ENCODE measurements at places on chromosomes 2 and 18.

GRCh38 chr2:104420420-104420819, 433.5 kb upstream of the POU3F3 start:
- DNase-seq, result no peak

GRCh38 chr2:26454561-26455001, 23.3 kb downstream of the OTOF start:
- DNase-seq, result no peak

DNA sequence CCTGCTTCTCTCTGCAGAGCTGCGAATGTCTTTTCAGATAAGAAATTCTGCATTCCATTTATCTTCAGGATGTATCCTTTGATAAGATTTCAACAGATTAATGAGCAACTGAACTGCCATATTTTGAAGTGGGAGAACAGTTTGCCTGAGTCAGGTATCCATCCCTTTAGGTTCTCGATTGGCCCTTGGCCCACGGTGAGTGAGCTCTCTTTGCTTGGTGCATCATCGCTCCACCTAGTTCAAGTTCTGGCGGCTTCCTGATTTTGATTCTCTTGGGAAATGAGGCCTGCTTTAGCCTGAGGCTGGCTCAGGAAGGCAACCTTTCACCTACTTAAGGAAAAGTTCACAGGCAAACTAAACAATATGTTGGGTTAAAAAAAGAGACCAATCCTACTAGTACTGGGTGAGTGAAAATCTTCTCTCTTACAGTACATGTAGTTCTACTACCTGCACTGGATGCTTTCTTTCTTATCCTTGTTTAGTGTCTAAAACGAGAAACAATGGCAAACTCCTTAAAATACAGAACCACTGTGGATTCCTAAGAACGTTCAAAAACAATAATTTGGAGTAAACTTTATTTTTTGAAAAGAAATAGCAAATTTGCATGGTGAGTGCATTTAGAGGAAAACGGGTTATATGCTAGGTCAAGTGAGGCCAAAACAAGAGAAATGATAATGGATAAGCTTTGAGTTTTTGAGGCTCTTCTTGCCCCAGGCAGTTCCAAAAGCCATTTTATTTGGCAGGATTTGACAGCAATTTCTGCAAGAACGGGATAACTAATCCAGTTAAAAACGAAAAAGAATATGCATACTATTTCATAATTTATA, 837 bp upstream of the ACSL3 start:
- no peak for DNase-seq

GRCh38 chr2:80896576-80896975, 592.0 kb upstream of the LRRTM1 start:
- no peak for DNase-seq

DNA sequence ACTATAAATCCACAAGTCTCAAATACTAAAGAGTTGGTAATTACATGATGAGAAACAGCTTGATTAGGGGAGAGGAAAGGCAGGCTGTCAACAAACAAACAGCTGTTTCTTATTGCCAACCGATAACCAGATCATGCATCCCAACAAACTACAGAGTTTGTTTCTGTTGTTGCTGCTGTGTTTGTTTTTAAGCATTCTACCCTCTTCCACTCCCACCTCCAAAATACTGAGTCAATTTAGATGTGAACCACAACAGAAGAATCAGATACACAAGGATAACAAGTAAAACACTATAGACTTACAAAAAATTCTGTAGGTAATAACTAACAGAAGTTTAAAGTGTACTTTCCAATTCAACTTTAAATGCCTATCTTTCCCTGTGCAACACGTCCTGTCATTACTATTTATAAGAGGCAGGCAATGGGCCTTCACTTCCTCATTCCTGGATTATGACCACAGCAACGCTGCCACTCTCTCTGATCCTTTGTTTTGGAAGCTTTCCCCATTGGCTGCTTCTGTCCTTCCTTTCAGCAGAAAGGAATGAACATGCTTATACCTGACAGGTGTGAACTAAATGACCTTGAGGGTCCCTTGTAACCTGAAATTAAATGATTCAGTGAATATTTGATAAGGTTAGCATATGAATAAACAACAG, 152.0 kb downstream of the SRBD1 start:
- no peak for DNase-seq

- no peak for DNase-seq
Measured at GRCh38 chr18:30444544-30444943, 598.0 kb downstream of the DSC3 start.

- DNase-seq, result no peak
Measured at GRCh38 chr2:100647709-100648108, 84.9 kb downstream of the PDCL3 start.

- DNase-seq, result no peak
Measured at GRCh38 chr2:120510751-120511395, 164.9 kb downstream of the INHBB start.

- no peak for DNase-seq
Measured at GRCh38 chr2:203804070-203804469, 63.5 kb upstream of the CTLA4 start.

GRCh38 chr2:150088538-150088937, 398.9 kb downstream of the RND3 start:
- DNase-seq, result no peak

DNA sequence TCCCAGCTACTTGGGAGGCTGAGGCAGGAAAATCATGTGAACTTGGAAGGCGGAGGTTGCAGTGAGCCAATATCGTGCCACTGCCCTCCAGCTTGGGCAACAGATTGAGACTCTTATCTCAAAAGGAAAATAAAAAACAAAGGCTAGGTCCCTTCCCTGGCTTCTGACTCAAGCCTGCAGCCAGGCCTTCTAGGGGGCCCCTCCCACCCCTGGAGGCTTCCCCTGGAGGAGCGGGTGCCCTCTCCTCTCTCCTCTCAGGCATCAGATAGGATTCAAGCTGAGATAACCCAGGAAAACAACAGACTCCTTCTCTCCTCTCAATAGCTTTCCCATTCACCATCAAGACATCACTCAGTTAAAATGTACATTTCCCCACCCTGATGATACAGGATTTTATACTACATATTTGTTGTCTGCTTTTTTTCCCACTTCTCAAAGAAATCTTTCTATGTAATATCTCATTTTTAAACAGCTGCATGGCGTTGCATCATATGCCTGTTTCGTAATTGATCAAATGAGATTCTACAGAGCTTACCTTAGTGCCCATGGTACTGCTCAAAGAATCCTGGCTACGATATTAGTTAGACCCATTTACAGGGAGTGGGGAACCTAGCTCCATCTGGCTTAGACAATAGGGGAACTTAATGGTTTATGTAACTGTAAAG, 20.6 kb upstream of the C2orf72 start:
- DNase-seq, result no peak

DNA sequence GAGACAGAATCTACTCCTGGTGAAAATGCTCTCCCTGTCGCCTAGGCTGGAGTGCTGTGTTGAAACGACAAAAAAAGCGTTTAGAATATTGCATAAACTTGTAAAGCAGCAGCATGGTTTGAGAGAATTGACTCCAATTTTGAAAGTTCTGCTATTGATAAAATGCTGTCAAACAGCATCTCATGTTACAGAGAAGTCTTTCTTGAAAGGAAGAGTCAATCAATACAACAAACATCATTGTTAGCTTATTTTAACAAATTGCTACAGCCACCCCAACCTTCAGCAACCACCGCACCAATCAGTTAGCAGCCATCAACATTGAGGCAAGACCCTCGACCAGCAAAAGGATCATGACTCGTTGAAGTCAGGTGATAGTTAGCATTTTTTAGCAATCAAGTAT, 6.9 kb downstream of the C2orf76 start:
- no peak for DNase-seq

DNA sequence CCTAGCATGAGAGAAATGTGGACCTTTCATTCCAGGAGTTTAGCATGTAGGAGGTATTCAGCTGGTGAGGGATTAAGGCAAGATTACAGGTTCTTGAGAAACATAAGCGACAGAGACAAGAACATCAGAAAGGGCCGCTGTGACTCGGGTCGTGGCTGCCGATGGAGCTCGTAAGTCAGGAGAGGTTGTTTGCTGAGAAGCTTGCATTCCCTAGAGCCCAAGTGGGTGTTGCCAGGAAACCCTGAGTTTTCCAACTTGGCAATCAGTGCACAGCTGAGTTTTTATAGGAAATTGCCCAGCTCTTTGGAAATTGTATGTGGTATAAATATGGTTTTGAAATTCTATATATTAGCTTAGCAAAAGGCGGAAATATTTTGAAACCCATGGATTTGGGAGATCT, 46.4 kb upstream of the CYP1B1 start:
- DNase-seq, result no peak

DNA sequence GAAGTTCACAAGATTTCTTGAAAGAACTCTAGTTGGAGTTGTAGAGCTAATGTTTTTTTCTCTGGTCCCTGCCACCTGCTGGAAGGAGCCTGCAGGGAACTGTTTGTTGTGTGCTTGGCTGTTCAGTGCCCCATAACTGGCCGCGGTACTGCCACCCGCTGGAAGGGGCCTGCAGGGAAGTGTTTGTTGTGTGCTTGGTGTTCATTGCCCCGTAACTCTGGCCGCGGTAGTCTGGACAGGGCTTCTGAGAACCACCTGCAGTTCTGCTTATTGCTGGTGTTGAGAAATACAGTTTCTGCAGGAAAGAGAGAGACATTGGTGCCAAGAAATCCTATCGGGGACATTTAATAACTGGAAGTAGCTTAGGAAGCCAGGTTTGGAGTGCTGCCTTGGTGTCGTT, 58.1 kb downstream of the AGAP1 start:
- no peak for DNase-seq

- DNase-seq, result no peak
Measured at GRCh38 chr2:11344956-11345677, 681 bp upstream of the ROCK2 start.

- DNase-seq, result peak; percentile 79
Measured at GRCh38 chr2:100248044-100248330, 74.3 kb downstream of the LONRF2 start.

DNA sequence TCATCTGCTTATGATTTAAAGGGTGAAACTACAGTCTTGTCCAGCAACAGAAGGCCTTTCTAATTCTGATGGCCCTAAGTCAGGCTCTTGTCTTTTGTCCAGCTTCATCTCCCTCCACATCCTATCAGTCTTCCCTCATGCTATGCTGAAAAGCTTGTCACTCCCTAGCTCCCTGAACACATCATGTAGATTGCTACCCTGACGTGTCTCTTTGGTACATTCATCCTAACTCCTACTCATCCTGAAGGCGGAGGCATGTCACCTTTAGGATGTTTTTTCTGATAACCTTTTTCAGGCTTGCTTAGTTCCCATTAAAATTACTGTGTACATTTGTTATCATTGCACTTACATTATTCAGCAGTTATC, 78.4 kb upstream of the ARL5A start:
- no peak for DNase-seq

DNA sequence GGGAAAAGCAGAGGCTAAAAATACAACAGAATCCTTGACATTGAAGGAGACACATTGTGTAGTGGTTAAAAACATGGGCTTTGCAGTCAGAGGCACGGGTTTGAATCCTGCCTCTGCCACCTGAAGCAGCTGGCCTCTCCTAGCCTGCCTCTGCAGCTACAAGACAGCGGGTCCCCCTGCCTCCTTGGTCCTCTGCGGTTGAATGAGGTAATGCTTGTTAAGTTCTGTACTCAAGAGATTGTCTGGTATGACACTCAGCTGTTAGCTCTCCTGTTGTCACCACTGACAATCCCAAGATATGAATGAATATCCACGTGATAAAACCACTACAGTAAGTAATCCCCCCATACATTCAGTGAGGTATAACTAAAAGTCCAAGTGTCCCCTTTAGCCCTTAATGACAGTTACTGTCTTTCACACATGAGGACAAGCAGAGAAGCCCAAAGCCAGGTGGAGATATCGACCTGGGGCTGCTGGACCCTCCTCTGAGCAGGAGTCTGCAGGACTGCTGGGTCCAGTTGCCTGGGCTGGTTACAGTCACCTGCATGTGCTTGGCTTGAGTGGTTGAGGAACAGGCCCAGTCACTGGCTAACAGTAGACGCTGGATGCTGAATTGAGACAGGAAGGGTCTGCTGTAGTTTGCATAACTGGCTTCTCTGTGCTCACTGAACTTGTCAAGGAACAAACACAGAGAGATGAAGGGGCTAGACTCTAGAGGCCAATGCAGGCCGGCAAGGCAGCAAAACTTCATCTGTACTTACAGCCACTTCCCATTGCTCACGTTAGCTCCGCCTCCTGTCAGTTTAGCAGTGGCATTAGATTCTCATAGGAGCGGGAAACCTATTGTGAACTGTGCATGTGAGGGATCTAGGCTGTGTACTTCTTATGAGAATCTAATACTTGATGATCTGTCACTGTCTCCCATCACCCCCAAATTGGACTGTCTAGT, 85.5 kb downstream of the TGFA start:
- no peak for DNase-seq

- DNase-seq, result no peak
Measured at GRCh38 chr2:70723286-70723885, 44.6 kb downstream of the ADD2 start.

DNA sequence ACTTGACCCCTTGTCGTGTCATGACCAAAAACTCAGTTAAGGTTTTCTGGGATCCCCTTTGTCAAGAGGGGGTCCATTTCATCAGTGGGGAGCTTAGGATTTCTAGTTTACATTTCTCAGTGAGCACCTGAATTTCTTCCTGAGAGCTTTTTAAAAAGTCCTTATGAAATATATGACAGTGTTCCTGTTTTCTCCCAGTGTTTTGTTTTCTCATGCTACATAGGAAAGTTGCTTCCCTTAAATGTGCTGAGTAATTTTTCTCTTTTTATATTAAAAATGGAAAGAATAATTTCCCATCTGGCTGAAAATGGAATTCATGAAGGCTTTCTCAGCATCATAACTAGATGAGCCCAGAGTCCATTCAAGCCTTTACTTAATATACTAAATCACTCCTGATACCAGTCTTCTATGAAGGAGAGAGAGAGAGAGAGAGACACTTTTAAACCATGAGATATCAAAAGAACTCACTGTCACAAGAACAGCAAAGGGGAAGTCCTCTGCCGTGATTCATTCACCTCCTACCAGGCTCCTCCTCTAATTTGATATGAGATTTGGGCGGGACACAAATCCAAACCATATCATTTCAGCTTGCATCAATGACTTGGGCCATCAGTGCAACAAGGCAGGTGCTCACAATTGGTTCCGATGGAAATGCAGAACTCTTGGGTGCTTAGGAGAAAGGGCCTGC, 61.1 kb downstream of the XRCC5 start:
- no peak for DNase-seq

GRCh38 chr2:188902901-188903491, 71.2 kb upstream of the COL3A1 start:
- no peak for DNase-seq

- DNase-seq, result peak; percentile 56
Measured at GRCh38 chr2:234335661-234336228, 161.1 kb downstream of the ARL4C start.

DNA sequence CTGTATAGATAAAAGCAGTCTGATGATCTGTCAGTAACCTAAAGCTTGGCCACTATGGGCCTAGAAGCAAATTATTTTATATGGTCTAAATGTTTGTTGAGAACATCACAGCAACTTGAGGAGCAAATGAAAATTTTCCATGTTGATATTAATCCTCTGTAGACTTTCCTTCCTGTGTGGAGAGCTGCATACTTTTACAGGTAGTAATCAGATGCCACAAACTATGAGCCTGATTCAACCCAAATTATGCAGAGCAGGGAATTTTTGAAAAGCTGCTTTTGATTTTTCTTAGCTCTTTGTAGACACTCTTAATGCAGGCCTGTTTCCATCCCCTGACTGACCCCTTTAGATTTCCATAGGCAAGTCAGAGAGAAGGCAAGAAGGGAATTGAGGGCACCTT, 17.3 kb downstream of the PAX3 start:
- DNase-seq, result no peak

Measured in naive B cell (primary cell).